ENCODE measurements at places on chromosomes 7 and 10.

- no peak for DNase-seq
These were observed 30.6 kb downstream of the POR start for GRCh38 chr7:75945297-75946168.

DNA sequence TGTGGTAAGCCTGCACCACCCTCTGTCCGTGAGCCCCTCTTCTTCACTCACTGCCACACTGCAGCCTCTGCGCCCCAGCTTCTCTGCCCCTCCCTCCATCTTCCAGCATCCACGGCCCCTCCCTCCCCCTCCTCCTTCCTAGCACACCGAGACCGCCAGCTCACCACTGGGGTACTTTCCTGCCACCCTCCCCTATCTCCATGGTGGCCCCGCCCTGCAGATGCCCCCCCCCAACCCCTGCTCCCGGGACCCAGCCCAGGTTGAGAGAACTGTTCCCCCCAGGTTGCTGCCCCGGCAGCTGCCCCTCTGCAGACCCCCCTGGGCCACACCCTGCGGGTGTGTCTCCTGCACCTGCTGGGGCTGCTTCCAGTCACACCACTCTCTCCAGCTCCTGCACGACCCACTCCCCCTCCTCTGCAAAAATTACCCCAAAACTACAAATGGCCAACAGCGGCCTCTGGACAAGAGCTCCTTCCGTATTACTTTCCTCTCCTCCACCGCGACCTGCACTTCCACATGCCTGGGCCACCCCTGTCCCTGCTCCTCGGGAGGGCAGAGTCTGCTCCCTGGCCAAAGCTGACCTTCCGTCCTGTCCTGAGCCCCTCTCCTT lies 209.2 kb upstream of the PPP2R2D start:
- no peak for DNase-seq

GRCh38 chr10:125001313-125002046 lies 59.6 kb downstream of the ZRANB1 start:
- DNase-seq, result no peak

DNA sequence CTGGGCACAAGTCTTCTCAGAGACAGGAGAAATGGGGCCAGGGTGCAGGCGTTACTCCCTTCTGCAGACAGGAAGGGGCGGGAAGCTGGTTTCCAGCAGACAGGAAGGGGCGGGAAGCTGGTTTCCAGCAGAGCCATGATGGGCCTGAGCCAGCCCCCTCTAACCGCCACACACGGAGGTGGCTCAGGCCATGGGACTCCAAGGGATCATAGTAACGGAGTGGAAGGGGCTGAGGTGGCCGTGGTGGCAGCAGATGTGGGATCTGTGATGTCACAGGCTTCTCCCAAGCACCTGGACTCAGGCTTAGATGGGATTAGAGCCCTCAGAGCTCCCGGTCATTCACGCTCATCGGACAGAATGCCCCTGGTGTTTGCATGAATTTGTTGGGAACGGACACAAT lies 177.8 kb downstream of the USP6NL start:
- no peak for DNase-seq

GRCh38 chr10:97574374-97575126 lies 2.0 kb downstream of the ANKRD2 start:
- no peak for DNase-seq

DNA sequence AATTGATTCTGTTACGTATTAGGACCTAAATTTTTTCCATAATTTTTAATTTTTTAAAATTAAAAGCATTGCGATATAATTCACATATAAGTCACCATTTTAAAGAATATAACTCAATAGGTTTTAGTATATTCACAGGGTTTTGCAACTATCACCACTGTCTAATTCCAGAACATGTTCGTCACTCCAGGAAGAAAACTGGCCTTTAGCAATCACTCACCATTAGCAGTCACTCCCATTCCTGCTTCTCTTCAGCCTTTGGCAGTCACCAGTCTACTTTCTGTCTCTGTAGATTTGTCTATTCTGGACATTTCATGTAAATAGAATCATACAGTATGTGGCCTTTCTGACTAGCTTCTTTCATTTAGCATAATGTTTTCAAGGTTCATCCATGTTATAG lies 176.5 kb downstream of the EXOC4 start:
- no peak for DNase-seq

DNA sequence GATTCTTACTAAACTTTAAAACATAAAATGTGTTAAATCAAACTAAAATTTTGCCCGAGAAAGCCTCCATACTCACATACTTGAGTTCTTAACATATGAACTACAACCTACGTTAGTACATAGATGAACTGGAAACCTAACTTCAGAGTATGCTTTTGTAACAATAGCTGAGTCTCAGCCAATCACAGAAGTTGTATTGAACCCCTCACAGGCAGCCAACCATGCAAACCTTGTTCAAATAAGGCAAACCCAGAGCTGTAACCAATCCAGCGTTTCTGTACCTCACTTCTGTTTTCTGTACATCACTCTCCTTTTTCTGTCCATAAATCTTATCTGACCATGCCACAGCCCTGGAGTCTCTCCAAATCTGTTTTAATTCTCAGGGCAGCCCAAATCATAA lies 157.3 kb upstream of the COL1A2 start:
- DNase-seq, result no peak
